Thoracic aorta endothelial cell (primary cell): ENCODE measurements at places on chromosomes 2 and 18. TPM values are rescaled to one million over a fixed set of nuclear protein-coding genes. Genes with fewer than 3 reads are reported as not detected.

GBX2 gene
- 4.2 and 11.6 TPM in 2 replicates for total RNA-seq

ACVR1C gene
- total RNA-seq = under 0.01 and 0.13 TPM in 2 replicates

SNORC gene
- 0.40 and 0.79 TPM in 2 replicates for total RNA-seq

HOXD9 gene
- 2.0 TPM in 1 of 2 replicates, not detected in the other for total RNA-seq

ARHGAP15 gene
- not detected in 2 replicates for total RNA-seq

AKAIN1 gene
- total RNA-seq = not detected in 2 replicates

KLHL30 gene
- not detected in 2 replicates for total RNA-seq
